ENCODE measurements at places on chromosomes 12 and 14. TPM values are rescaled to one million over a fixed set of nuclear protein-coding genes. Genes with fewer than 3 reads are reported as not detected.

DNA sequence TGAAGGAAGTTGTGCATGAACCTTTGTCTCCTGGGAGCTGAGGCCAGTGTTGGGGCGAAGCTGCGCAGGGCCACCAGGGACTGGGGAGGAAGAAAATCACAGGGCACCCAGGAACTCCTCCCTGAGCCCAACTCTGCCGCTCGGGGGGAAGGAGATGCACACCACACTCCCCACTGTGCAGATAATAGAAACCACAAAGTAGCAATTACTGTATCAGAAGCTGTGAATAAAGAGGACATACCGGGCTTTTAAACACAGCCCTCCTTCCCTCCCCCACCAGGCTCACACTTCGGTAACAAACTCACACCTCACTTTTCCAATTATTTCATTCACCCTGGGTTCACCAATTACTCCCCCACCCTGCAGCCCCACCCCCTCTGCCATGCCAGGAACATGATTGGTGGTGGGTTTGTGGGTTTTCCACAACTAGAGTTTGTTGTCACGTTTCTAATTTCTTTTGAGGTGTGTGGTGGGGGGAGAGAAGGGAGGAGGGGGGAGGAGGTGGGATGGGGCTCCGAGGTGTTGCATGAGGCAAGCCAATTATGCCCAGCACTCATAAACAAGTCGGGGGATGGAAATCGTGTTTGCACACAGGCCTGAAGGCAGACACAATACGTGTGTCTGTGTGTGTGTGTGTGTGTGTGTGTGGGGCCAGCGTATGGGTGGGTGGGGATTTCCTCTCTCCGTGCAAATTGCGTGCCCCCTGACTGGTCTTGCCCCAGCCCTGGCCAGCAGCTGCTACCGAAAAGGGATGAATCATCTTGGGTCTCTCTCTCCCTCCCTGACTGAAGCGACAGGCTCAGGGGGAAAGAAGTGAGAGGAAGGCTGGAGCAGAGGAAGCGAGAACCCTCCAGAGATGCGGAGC is 103.3 kb downstream of the RBM19 start:
- DNase-seq: no peak

The GPR65 gene
- 18.3 TPM for polyA plus RNA-seq

The WDR20 gene
- 12.1 TPM for polyA plus RNA-seq

DNA sequence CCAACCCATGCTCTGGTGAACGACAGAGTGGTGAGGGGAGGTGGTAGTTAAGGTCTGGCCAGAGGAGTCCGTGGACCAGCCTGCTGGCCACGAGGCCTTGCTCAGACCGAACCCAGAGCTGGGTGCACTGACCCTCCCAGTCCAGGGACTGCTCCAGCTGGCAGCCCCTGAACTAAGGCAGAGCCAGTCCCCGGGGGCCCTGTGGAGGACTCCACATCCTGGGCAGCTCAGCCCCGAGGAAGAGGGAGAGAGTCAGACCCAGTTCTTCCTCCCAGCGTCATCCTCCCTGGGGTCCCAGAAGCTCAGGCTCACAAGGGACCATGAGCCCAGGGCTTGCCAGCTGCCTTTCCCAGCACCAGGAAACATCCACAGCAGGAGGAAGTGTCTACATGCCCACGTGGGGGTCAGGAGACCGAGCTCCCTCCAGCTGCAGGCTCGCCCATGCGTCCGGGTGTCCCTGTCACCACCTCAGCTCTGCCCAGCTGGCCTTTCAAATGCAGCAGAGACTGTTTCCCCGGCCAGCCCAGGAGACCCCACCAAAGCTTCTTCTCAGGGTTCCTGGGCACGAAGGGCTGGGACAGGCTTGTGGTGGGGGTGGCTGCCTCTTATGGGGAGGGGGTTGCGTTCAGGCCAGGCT is 194.4 kb downstream of the KIF26A start:
- no peak for DNase-seq

- peak; percentile 17 for DNase-seq
Observed at GRCh38 chr12:13661005-13661887, 320.2 kb downstream of the GRIN2B start.

GRCh38 chr12:96255077-96255476 is 60.9 kb downstream of the ELK3 start:
- DNase-seq: no peak

The ZFHX2 gene
- 0.38 TPM for polyA plus RNA-seq

The FGF6 gene
- not detected for polyA plus RNA-seq

DNA sequence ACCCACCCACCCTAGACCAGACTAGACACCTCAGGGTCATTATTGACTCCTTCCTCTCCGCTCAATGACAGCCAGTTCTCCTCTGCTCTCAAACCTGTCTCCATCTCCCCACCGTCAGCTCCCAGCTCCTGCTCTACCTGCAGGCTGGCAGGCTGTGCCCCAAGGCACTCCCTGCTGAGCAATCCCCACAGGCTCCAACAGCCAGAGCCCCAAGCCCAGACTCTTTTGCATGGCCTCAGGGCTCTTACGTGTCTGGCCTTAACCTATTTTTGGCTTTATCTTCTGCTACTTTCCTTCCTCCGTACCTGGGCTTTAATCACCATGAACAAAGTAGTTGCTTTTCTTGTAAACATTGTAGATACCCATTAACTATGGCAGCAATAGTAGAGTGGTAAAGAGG is 162.9 kb upstream of the PRMT8 start:
- DNase-seq: no peak

DNA sequence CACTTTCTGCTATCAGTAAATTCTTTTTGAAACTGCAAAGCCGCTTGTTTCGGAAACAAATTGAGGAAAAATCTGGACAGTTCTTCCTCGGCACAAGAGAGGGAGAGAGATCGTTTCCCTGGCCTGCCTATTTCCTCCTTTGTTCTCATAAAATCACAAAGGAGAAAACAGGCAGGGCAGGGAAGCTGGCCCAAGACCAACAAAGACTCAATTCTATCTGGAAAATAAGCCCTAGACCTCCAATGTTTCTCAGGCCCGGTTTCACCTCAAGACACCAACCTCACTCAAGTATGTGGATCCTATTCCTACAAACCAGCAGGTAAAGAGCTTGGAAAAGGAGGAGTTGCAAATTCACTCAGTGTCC is 19.5 kb downstream of the DICER1 start:
- DNase-seq: no peak

The LIN52 gene
- 10.6 TPM for polyA plus RNA-seq

The YAF2 gene
- 9.2 TPM for polyA plus RNA-seq

DNA sequence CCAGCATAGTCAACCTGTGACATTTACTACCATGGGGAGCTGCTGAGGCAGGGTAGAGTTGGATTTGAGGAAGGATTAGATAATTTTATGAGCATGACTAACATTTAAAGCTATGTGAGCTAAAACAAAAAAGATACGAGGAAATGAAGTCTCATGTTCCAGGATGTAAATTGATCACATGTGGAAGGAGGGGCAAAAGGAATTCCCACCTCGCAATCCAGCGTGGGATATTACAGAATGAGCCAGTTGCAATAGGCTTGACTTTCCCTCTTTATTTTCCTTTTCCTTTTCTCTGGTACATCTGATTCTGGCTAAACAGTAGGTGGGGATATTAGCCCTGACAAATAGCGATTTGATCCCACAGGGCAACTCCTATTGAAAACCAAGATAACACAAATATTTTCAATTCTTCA is 214.9 kb upstream of the HMGA2 start:
- DNase-seq: no peak

DNA sequence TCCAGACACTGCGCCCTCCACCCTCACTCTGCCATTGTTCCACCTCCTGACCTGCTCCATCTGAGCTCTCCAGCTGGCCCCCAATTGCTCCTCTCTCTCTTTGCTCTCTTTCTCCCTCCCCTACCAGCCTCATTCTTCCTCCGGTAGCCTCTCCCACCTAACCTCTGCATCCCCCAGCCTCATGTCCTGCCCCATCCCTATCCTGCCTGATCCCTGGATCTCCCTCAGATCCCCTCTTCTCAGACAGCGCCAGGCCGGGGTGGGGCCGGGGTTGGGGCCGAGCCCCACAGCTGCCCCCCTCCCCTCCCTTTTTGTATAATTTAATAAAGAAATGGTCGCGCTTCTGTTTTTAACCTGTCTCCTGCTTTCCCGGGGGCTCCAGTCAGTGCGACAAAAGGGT is 1.7 kb upstream of the LAG3 start:
- no peak for DNase-seq

GRCh38 chr14:103548463-103549351 is 13.8 kb downstream of the BAG5 start:
- DNase-seq: no peak

DNA sequence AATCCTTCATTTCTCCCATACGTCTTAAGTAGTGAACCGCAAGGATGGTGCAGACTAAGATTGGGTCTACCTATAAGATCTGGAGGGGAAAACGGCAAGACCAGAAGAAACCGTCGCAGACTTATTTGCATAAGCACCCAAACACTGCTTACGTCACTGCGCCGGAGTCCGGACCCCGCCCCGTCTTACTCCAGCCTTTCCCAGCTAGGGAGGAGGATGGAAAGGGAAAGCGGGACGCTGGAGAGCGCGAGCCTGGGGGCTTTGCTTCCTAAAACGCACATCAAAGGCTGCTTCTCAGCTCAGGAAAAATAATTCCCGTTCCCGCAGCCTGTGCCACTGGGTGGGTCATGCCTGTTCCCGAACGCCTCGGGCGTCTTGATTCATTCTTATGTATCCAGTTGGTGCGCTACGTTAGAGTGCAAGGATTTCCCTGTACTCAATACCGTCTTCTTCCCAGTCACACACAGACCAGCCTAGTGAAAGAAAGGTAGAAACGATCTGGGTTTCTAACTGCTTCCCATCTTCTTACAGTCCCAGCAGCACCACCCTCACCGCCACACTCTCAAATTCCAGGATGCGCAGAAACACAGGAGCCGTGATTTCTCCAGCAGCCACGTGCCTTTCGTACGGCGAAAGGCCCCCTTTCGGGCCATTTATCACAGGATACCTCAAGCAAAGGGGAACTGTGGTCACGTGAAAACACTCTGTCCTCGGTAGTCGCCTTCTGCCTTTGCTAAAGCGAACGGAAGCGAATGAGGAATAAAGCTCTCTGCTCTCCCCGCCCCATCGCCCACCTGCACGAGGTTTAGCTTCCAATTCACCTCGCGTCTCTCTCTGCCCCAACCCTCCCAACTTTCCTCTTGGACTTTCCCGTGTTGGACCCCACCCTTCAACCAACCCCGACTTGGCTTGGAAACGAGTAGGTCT is 1.1 kb downstream of the SLC6A15 start:
- no peak for DNase-seq

The C1R gene
- polyA plus RNA-seq: not detected

All from naive B cell (primary cell).